ENCODE measurements at places on chromosomes 2 and 18.

DNA sequence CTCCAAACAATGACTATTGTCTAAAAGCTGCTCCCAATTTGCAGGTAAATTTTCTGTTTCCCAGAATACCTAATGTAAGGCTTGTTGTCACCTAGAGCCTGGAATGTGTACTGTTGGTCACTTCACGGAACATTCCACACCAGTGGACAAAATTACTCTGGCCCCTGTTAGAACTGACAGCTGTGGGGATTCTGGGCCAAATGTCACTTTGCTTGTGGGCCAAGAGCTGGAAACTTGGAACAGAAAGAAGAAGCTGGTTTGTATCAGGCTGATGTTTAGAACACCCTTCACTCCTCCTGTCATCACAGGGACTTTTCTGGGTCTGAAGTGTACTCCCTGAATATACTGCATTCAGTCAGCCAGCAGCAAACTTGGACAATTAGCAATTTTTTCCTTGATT is 495.6 kb upstream of the SYT4 start:
- DNase-seq, result no peak

- no peak for DNase-seq
Measured at GRCh38 chr2:217035967-217036366, 176.1 kb upstream of the TNP1 start.

DNA sequence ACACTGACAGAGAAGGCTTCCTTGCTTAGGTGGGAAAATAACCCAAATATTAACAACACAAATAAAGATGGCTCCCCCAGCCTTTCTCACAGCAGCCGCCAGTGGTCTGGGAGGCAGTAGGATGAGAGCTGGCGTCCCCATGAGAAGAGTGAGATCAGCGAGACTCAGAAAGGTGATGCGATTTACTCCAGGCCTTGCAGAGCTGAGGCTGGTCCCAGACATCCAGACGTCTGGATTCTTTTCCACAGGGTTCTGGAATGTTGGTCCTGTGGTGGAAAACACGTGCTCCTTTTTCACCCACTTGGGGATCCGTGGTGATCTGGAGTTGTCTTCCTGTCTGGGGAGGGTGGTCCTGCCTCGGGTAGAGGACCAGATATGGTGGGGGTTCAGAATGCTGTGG is 190.6 kb downstream of the CTIF start:
- no peak for DNase-seq

DNA sequence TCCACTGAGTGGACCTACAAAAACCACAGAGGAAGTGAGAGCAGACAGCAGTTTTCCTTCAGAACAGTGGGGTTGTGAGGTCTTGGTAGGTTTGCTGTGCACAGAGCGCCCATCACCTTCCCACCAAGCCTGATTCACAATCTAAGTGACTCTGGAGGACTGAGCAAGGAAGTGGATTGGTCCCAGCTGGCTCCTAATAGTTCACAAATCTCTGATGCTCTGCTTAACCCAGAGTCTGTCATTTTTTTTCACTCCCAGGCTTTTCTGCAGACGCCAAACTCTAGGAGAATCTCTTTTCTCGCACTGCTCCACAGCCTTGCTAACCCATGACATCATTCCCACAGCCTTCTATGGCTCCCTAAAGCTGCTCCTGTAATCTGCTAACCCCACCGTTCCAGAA is 280.4 kb downstream of the C1D start:
- no peak for DNase-seq

GRCh38 chr18:77098029-77098428 is 34.6 kb downstream of the MBP start:
- no peak for DNase-seq

GRCh38 chr18:48051945-48052840 is 121.7 kb upstream of the SMAD2 start:
- no peak for DNase-seq

DNA sequence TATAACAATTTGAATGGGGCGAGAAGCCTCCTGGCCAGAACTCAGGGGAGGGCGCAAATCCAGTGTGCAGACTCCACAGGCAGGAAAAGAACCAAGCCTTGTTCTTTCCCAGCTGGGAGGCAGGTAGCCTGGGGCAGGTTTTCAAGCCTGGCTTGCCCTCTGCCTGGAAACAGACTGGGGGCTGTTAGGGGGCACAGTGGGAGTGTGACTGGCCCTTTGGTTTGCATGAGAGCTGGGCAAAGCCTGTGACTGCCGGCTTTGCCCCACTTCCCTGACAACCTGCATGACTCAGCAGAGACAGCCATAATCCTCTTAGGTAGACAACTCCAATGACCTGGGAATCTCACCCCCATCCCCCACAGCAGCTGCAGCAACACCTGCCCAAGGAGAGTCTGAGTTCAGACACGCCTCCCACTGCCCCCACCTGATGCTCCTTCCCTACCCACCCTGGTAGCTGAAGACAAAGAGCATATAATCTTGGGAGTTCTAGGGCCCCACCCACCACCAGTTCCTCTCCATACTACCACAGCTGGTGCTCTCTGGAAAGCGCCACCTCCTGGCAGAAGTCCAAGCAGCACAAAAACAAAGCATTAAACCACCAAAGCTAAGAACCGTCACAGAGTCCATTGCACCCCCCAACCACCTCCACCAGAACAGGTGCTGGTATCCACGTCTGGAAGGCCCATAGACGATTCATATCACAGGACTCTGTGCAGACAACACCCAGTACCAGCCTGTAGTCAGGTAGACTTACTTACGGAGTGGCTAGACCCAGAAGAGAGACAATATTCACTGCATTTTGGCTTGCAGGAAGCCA is 402.5 kb downstream of the STK39 start:
- no peak for DNase-seq

Data from effector CD4-positive, alpha-beta T cell (primary cell).